ENCODE measurements at places on chromosomes 4 and X.

DNA sequence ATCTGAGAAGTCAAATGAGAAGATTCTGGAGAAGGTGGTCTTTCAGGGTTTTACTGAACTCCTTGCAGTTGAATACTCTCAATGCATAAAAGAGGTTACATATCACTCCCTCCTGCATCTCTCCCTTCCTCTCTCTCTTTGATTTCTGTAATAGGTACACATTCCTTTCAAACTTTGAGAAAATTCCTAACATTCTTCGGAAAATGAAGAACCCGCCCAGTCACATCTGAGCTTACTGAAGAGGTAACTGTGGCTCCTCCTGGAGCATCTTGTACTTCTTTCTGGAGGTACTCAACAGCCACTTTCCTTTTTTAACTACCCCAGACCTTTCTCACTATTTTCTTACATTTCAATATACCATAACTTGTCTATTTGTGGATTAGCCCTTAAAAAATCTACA lies 24.7 kb downstream of the NDST3 start:
- no peak for DNase-seq

DNA sequence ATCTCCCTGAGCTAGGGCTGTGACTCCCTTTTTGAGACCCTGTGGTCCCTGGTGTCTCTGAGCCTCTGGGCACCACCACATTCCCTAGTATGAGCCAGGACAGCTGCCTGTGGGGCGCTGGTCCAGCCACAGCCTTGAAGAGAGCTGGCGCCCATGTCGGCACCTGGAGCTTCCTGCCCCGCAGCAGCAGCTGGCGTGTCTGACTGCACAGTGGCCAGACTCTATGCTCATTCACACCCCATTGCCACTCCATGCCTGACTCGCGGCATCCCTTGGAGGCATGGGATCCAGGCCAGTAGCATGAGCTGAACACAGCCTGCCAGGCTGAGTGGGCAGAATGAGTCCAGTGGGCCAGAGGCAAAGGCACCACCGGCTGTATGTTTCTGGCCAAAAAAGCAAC lies 8.3 kb upstream of the SPP1 start:
- no peak for DNase-seq

- DNase-seq, result no peak
Measured at GRCh38 chr4:27360790-27361267, 500.2 kb downstream of the STIM2 start.

- DNase-seq, result peak; percentile 30
Measured at GRCh38 chr4:54226404-54227255, 2.5 kb upstream of the PDGFRA start.

DNA sequence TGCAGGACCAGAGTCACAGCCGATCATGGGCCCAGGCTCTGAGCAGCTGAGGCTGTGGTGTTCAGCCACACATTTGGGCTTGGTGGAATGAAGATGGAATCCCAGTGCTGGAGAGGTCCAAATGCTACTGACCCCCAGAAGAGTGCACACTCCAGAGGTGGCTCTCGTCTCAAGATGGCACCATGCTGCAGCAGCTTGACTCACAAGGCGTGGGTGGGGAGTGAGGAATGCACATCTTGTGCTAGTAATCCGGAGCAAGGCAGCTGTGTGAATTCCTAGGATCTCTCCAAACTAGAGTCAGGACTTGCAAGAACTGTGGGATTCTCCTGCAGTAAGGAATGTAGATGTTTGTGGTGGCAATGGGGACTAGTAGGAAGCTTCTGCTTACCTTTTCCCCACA lies 28.7 kb downstream of the RAB28 start:
- DNase-seq, result no peak

Data from common myeloid progenitor, CD34-positive (primary cell).